ENCODE measurements at places on chromosomes 7 and 10. TPM values are rescaled to one million over a fixed set of nuclear protein-coding genes. Genes with fewer than 3 reads are reported as not detected.

GRCh38 chr7:32023376-32023775 is 46.8 kb downstream of the PDE1C start:
- no peak for DNase-seq

- no peak for DNase-seq
Measured at GRCh38 chr10:15427843-15428414, 56.8 kb upstream of the FAM171A1 start.

DNA sequence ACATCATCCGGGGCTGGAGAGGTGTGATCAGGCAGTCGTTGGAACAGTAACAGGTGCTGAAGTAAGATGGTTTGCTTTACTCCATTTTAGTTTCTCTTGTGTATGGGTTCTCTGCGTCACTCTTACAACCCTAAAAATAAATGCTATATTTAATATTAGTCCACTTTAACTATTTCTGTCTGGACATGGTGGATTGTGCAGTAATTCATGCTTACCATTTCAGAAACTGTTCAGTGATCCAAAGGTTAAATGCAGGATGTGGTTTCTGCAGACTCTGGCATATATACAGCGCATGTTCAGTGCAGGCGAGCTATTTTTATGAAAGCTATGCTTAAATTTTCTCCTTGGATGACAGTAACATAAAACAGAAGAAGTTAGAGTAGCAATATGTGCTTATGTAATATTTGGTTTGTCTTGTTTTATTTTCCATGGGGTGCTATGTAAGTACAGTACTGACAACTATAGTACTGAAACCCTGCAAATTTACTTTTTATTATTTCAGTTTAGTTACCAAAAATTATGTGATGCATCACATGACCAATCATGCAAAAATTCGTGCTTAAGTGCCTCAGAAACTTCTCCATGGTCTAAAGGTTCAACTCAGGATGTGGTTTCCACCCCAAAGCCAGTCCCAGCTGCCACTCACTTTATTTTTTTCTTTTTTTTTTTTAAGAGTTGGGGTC is 46.6 kb upstream of the GRID1 start:
- DNase-seq: no peak

DNA sequence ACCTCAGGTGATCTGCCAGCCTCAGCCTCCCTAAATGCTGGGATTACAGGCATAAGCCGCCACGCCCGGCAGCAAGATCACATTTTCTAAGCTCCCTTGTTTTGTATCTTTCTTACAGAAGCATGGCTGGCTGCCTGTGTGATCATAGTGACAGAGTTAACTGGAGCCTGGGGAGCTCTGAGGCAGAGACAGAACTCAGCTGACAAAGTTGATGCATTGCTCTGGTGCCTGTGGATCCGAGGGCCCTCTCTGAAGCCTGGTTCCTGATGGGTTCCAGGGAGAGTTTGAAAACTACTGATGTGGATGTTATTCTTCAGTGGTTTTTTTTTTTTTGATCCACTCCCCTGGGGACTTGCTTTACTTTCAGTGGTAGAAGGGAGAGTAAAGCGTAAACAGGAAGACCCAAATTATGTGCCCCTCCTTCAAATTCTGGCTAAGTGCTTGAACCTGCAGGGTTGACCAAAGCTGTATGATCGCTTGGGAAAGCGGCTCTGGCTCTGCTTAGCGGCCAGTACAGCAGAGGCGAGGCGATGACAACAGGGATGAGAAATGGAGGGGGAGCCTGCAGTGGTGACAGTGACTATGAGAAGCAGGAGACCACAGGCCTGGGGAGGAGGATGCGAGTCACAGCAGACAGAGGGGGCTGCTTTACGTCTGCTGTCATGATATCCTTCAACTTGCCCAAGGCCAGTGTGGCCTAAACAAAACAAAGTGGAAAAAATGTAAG is 6.8 kb upstream of the EFCAB10 start:
- no peak for DNase-seq

EBLN1 gene
- total RNA-seq: not detected

EVX1 gene
- not detected for total RNA-seq

Measured in omental fat pad (tissue), 4 donors.